ENCODE measurements at places on chromosomes 3 and 15.

DNA sequence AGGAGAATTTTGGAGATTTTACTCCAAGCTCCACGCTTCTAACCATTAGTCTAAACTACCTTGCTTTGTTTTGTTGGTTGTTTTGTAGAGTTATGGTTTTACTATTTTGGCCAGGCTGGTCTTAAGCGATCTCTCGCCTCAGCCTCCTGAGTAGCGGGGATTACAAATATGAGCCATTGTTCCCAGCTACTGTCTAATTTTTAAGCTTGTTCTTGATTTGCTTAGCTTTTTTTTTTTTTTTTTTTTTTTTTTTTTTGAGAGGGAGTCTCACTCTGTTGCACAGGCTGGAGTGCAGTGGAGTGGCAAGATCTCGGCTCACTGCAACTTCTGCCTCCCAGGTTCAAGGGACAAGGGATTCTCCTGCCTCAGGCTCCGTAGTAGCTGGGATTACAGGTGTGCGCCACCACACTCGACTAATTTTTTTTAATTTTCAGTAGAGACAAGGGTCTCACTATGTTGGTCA is 28.5 kb downstream of the EFCAB12 start:
- no peak for DNase-seq

- DNase-seq, result no peak
Measured at GRCh38 chr15:91068436-91068835, 31.6 kb upstream of the SV2B start.

- DNase-seq, result no peak
Measured at GRCh38 chr3:2656806-2657777, 453.1 kb downstream of the IL5RA start.

DNA sequence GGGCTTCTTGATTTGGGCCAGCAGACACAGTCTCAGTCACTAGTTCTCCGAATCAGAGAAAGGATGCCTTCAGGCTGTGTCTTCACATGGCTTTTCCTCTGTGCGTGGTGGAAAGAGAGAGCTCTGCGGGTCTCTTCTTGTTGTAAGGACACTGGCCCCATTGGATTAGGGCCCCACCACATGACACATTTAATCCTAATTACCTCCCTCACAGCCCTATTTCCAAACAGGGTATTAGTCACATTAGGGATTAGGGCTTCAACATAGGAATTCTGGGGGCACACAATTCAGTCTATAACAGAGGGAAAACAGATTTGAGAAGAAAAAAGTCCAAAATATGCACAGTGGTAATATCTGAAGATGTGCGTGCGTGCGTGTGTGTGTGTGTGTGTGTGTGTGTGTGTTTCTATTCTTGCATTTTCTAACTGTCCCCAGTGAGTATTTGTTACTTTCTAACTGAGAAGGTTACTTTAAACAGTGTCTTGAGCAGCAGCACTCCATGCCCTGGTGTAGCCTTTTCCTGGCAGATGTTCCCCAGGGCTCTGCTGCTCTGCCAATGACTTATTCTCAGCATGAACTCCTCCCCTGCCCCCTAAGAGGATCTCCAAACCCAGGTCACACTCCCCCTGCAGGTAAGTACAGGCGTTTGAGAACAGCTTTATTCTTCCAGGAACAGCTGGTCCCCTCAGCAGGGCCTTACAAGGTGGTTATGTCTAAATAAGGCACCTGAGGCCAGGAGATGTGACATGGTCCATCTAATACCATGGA is 72.9 kb downstream of the RPL39L start:
- DNase-seq, result peak; percentile 20

DNA sequence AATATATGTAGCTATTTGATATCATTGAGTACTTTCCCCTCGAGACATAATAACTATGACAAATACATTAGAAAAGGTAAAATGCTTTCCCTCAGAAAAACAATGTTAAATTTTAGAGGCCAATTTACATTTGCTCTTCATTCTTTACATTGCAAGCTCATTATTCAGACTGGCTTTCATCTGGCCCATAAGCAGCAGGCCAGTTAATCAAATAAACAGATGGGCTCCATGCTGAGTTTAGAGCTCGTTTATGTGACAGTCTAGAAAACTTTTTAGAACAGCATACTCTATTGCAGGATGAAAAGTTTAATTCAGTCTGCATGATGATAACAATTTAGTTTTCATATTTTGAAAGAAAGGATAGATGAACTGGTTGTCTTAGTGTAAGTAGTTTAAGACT is 150.6 kb downstream of the DUT start:
- peak; percentile 37 for DNase-seq

GRCh38 chr3:166445865-166446264 is 608.6 kb upstream of the BCHE start:
- DNase-seq, result peak; percentile 40

DNA sequence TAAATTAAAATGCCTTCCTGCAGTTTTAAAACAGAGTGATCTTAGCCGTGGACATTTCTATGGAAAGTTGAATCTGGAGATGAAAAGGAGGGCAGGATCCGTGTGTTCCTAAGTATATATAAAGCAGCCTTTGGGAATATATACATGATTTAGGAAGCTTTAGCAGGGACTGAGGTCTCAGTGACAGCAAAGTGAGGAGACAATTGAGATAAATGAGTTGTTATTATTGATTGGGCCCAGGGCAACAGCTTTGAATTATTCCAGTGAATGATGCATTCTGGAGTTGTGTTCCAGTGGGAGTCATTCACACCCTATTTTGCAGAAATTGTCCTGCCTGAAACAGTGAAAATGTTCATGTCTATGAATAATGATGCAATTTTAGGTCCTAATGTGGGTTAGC is 281.4 kb downstream of the BCHE start:
- DNase-seq, result no peak

GRCh38 chr3:189455641-189456417 is 175.4 kb upstream of the TP63 start:
- DNase-seq, result no peak

DNA sequence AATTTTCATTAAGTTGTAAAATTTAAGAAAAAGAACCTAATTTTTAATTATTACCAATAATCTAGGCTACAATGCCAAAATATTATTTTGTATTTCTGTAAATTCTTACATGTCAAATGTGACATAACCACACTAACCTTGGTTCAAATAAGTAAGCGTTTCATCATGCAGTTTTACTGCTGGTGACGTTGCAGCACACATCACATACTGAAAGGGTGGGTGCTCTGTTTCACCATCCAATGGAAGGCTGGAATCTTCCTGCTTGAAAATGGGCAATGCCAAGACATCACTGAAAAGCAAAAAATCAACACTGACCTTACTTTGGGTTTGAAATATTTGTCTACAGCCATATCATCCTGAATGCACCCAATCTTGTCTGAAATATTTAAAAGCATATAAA is 14.8 kb downstream of the UBP1 start:
- no peak for DNase-seq

- DNase-seq, result no peak
Measured at GRCh38 chr3:131928593-131928992, 106.2 kb downstream of the CPNE4 start.

- peak; percentile 52 for DNase-seq
Measured at GRCh38 chr3:4722103-4722502, 229.0 kb downstream of the ITPR1 start.

GRCh38 chr15:81825136-81825535 is 220.7 kb downstream of the MEX3B start:
- no peak for DNase-seq

DNA sequence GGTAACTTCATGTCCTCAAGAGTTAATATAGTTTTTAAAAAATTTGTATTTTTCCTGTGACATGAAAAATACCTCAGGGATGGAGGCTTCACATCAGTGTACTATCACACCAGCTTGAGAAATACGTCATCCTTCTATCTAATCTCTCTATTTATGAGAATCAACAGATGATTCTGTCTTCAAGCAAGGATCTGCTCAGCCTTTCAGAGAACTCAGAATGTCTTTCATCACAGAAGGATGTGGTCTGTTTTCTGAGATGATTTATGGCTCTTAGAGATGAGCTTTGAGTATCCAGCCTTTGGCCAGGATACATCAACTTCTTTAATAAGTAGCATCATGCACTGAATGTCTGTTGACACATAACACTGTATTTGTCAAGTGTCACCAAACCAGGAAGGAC is 193.9 kb downstream of the DTWD1 start:
- DNase-seq, result no peak
